Esophagus (tissue), 2 donors: ENCODE measurements at places on chromosomes 1 and 21. TPM values are rescaled to one million over a fixed set of nuclear protein-coding genes. Genes with fewer than 3 reads are reported as not detected.

The S100A7 gene
- 689 TPM for polyA plus RNA-seq

The IFNLR1 gene
- polyA plus RNA-seq, result 2.9 TPM

The IL20 gene
- not detected for polyA plus RNA-seq

The OR2L2 gene
- polyA plus RNA-seq, result not detected

The FMN2 gene
- polyA plus RNA-seq, result 0.11 TPM

The C1orf87 gene
- not detected for polyA plus RNA-seq

The AIRE gene
- 0.01 TPM for polyA plus RNA-seq

The SPATA46 gene
- not detected for polyA plus RNA-seq

The TFF3 gene
- 8.6 TPM for polyA plus RNA-seq

The ACTA1 gene
- 1.8 TPM for polyA plus RNA-seq
